IMR-90 (cell line): ENCODE measurements at places on chromosomes 1 and 21.

DNA sequence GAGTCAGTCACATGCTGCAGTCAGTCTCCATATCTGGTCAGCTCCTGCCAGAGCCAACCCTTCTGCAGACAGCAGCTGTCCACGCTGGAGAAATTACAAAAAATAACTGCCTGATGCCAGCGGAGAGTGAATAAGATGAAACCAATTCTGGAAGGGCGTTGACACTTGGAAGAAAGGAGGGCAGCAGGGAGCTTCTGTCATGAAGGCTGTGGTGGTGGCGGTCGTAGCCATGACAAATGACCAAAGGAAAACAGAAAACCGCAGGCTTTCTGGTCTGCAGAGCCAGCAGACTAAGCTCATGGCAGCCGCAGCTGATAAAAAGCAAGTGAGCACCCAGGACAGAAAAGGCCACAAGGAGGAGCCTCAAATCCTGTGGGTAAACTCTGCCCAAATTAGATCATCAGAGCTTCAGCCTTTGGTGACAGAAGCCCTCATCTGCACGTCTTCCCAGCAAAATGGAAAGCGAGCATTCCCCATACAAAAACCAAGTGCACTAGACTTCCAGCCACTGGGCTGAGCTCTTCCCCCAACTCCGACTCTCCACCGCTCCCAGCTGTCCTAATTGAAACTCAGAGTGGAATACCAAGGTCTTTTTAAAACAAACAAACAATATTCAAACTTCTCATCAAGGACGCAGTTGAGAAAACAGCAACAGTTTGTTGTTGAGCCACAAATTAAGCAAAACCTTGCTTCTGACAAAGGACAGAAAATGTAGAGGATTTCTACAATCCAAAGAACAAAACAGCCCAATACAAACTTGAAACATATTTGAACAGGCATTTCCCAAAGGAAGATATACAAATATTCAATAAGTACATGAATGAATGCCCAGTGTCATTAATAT lies 28.7 kb downstream of the RSPH1 start:
- DNase-seq: peak; percentile 7

DNA sequence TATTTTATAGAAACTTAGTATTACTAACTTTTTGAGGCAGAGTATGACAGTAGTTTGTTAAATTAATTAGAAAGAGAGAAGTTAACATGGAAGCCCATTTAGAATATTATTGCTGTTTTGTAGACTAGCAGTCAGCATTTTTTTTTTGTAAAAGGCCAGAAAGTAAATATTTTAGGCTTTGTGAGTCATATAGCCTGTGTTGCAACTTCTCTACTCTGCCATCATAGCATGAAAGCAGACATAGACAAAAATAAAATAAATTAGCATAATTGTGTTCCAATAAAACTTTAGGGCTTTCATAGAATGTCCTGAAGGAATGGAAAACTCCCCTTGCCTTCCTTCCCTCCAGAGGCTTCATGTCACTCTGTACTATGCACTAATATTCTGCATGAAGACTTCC lies 12.3 kb upstream of the RGS4 start:
- peak; percentile 69 for DNase-seq

- no peak for DNase-seq
These were observed 48.7 kb upstream of the KCNJ15 start for GRCh38 chr21:38208118-38208517.

GRCh38 chr1:211705467-211706091 lies 30.2 kb upstream of the NEK2 start:
- DNase-seq: peak; percentile 25

- no peak for DNase-seq
These were observed 21.9 kb downstream of the SRSF4 start for GRCh38 chr1:29159773-29160172.

- DNase-seq: no peak
These were observed 10.1 kb downstream of the TCP10L start for GRCh38 chr21:32574946-32575925.

GRCh38 chr1:24901791-24902470 lies 28.1 kb downstream of the RUNX3 start:
- DNase-seq: no peak

DNA sequence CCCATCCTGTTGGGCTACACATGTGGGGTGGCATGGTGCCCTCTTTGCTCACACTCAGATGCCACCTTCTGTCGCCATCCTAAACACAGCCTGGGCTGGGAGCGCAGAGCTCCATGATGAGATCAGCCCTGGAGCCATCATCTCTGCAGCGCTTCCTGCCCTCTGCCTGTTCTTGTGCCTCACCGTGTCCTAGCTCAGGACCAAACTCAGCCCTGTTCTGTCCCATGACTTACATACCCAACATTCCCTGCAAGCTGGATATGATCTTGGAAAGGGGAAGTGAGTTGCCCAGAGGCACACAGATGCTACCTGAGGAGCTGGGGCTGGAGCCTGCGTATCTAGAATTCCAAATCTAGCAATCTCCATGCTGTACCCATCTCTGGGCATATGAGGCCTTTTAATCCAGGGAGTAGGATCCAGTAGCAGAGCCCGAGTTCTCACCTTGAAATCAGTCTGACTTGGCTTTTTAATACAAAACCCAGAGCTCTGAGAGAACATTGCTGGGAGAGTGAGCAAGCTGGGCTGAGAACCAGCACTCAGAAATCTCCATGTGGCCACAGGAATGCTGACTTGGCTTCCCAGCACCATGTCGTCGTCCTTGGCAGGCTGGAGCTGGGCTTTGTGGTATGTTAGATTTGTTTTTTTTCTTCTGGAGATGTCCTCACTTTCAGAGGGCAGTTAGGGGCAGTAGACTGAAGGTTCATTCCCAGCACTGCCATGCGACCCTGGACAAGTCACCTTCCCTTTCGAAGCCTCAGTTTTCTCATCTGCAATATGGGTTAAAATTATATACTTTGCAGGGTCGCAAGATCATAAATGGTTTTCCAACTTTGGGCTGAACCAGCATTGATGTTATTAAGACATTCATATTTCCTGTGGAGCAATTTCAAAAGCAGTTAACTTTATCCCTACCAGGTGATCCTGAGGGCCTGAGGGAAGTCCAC lies 2.6 kb downstream of the ALPL start:
- peak; percentile 96 for DNase-seq

DNA sequence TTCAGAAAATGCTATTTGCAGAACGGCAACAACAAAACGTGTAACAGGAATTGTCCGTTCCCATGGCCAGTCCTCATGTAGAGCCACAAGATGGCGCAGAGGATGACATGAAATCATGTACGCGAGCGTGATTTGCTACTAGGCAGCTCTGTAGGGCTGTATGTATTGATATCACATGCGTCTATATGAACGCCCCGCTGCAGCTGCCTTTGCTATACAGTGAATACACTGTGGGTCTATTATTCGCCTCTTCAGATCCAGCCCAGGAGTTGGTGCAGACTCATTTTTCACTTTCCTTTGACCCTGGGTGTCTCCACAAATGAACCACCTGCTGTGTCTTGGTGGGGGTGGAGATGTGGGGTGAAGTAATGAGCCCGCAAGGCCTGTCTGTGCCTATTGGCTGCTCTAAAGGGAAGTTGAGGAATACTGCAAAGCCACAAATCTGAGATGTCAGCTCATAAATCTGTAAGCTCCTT lies 361.5 kb downstream of the KIF26B start:
- peak; percentile 67 for DNase-seq

- DNase-seq: no peak
These were observed 15.4 kb upstream of the TBX15 start for GRCh38 chr1:119003413-119004128.

- peak; percentile 45 for DNase-seq
These were observed 95.6 kb upstream of the JUN start for GRCh38 chr1:58879464-58879863.

DNA sequence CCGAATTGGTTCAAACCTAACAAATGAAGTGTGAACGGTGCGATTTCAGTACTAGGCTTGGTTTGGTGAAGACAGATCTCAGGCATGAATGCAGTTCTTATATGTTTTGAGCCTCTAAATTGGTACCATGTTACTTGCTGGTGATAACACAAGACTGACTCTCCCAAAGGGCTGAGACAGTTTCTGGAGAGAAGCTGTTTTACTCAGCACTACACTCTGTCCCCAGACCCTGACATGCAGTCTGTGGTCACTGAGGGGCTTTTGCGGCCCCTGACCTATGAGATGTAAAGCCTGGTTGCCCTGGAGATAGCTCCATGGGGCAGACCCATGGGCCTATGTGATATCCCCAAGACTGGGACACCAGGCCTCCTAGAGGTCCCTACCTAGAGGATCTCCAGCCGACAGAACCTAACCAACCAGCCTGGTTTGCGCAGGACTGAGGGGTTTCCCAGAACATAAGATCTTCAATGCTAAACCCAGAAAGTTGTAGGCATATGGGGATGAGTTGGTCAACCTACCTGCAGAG lies 19.4 kb upstream of the FOXE3 start:
- DNase-seq: no peak

- no peak for DNase-seq
These were observed 16.6 kb downstream of the CASZ1 start for GRCh38 chr1:10779841-10780240.

- DNase-seq: peak; percentile 39
These were observed 137.4 kb downstream of the ADGRL4 start for GRCh38 chr1:78869136-78869535.

DNA sequence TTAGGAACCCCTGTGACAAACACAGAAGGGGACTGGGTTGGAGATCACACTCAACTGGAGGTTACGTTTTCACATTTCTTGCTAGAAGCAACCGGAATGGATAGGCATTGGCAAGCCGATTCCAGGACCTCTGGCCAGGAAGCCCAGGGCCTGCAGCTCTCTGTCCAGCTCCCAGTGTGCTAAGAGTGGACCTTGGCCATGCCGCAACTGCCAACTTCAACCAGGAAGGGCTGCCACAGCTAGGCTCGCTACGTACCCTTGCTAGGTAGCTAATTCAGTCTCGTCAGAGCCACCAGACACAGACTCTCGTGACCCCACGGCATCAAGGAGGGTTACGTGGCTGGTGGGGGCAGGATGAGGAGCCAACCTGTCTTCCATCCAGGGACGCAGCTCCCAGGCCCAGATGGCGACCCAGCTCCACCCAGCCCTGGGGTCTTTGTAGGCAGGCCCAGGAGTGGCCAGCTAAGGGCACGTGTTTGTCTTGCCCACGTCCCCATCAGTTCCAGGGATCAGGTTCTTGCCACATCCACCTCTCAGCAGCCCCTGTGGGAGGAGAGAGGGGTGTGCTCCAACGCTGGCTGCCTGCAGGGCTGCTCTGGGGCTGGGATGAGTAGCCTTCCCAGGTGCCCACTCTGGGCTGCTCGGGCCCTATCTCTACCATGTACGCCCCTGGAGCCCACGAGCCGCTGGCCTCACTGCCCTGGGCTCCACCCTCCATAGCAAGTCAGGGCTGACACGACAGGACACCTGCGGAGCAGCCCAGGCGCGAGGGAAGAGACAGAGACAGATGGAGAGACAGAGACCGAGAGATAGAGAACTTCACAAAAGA lies 39.2 kb downstream of the UBE2G2 start:
- DNase-seq: no peak

- DNase-seq: no peak
These were observed 25.5 kb downstream of the SPAG17 start for GRCh38 chr1:118159569-118159968.
